ENCODE measurements at places on chromosomes 2 and 18. TPM values are rescaled to one million over a fixed set of nuclear protein-coding genes. Genes with fewer than 3 reads are reported as not detected.
A peak's percentile ranks its signal among the peaks of the same experiment; 100 is the strongest.

DNA sequence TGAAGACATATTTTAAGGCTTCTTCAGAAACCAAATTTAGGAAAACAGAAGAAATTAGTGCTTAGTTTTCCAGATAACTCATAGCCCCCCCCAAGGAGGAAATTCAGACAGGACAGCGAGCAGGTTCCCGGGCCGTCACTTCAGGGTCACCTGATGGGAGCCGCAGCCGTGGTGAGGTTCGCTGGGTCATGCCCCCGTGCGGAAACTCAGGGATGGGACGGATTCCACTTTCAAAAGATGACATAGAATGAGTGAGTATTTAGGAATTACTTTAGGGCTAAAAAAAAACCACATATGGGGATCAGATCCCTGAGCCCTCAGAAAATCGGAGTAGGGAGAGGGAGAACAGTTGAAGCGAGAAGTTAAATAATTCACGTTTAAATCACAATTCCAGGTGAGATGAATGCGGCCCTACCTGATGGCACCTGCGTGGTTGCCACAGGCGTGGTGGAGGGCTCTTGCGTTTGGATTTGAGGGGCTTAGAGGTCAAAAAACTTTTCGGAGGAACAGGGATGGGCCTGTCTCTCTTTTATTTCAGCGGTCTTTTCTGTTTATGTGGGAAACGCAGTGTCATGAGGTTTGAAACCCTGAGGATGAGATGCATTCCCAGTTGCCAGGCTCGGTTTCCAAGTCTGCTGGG is 114.4 kb downstream of the NFATC1 start:
- DNase-seq = peak; percentile 31

GRCh38 chr2:77102927-77103326 is 419.2 kb downstream of the LRRTM4 start:
- no peak for DNase-seq

- peak; percentile 29 for DNase-seq
Observed at GRCh38 chr2:127172306-127172705, 47.8 kb downstream of the CYP27C1 start.

DNA sequence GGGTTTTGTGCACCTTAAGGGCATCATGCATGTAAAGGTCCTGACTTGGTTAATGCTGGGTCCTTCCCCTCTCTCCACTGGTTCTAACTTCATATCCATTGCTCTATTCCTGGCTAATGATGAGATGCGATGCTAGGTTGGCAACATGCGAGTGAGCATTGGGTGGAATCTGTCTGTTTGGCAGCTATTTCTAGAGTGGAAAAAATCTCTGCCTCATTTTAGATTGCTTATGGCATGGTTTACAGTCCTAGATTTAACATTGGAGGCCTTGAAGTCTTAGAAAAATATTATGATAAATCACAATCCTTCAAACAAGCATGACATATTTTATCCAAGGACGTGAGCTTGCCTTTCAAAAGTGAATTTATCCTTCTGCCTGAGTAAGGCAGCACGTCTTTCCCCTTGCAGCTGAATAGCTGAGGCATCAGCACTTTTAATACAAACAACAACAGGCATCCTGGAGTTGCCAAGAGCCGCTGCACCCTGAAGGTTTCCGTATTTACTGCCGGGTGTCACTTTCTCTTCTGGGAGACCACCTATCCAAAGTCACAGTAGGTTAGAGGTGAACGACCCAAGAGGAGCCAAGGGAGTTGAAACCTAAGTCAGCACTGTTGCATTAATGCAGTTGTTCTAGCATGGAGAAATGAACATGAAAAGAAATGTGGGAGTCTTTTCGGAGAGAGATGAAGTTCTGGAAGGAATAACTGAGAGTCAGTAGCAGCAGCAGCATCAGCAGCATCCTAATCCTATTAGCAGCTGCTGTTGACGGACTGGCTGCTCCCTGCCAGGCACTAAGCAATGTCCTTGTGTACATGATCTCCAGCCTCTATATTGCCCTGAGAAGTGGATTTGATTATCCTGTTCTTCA is 78.4 kb downstream of the MAPK4 start:
- DNase-seq = no peak

DNA sequence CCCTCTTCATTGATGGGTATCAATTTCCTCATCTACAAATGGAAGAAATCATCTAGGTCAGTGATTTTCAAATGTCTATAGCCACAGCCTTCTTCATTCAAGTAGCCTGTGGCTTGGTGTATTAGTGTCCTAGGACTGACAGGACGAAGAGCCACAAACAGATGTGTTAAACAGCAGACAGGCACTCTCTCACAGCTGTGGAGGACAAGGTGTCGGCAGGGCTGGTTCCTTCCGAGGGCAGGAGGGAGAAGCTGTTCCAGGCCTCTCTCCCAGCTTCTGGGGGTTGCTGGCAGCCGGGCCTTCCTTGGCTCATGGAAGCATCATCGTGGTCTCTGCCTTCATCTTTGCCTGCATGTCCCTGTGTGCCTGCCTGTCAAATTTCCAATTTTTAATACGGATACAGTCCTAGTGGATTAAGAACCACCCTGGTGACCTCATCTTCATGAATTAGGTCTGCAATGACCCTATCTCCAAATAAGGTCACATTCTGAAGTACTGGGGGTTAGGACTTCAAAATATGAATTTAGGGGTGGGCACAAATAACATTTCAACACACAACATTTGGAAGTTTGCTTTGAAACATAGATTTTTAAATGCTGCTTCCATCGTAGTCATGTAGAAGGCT is 86.5 kb downstream of the PTGR3 start:
- DNase-seq = peak; percentile 24

Gene RAB10
- total RNA-seq = 180 TPM

- no peak for DNase-seq
Observed at GRCh38 chr2:79009388-79009787, 16.1 kb upstream of the REG3G start.

DNA sequence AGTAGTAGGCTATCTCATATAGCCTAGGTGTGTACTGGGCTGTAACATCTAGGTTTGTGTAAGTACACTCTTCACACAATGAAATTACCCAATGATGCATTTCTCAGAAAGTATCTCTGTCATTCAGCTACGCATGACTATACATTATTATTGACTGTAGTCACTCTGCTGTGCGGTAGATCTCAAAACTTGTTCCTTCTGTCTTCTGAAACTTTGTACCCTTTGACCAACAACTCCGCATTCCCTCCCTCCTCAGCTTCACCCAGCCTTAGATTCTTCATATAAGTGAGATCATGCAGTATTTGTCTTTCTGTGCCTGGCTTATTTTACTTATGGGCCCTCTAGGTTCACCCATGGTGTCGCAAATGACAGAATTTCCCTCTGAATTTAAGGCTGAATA is 49.0 kb downstream of the TAF1B start:
- DNase-seq = no peak

- no peak for DNase-seq
Observed at GRCh38 chr2:47360927-47361326, 42.0 kb upstream of the MSH2 start.

DNA sequence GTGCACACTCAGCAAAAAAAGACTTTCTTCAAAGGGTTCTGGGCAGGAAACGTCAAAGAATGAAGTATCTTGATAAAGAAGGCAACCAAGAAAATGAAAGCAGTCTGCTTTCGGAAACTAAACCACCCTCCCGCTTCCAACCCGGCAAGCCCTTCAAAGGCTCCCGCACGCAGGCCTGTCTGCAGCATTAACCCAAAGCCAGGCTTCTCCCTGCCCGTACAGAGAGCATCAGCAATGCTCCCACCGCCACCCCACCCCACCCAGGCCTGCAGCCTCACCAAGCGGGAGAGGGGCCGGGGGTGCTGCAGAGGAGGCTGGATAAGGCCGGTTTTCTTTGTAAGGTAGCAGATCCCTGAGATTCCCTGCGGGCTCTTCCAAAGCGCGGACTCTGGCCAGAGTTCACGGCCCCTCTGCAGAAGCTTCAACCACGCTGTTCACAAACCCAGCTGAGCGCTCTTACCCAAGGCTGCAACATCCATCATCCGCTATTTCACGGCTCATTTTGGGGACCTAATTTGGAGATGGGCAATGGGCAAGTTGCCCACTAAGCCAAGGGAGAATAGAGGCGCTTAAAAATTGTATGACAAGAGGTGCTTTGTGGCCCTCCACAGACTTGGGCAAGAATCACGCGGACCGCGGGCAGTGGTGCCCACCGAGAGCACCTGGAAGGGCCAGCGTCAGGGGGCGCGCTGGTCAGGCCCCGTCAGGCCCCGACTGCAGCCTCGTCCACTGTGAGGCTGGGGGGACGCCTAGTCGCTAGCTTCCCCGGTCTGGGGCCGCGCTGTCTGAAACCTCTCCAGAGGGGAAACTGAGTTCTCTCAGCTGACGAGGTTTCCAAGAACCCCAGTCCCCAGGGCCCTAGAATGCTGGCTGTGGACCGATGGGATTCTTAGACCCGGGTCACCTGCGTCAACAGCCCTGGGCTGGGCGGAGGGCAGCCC is 225.4 kb upstream of the ID2 start:
- DNase-seq = no peak

Gene BOLL
- not detected for total RNA-seq

- DNase-seq = no peak
Observed at GRCh38 chr18:62206593-62206992, 19.5 kb downstream of the RELCH start.

- no peak for DNase-seq
Observed at GRCh38 chr18:35624146-35624545, 42.6 kb downstream of the GALNT1 start.
